ENCODE measurements at places on chromosomes 12 and 14.

DNA sequence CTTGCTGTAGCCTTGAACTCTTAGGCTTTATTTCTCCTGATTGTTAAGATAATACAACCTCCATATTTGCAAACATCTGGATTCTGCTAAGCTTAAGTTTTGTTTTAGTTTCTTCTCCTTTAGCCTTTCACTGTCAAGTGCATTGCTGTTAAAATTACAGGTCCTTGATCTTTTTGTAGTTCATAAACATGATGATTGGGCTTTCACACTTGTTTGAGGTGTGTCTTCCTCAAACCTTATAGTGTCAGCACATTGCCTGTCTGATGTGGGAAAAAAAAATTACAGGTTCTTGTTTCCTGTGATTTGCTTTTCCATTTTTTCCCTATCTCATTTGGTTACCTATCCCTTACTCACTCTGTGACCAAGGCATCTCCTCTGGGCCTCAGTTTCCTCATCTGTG is 59.2 kb downstream of the BICDL1 start:
- DNase-seq, result no peak

GRCh38 chr14:101249676-101250036 is 311.6 kb upstream of the DIO3 start:
- no peak for DNase-seq

DNA sequence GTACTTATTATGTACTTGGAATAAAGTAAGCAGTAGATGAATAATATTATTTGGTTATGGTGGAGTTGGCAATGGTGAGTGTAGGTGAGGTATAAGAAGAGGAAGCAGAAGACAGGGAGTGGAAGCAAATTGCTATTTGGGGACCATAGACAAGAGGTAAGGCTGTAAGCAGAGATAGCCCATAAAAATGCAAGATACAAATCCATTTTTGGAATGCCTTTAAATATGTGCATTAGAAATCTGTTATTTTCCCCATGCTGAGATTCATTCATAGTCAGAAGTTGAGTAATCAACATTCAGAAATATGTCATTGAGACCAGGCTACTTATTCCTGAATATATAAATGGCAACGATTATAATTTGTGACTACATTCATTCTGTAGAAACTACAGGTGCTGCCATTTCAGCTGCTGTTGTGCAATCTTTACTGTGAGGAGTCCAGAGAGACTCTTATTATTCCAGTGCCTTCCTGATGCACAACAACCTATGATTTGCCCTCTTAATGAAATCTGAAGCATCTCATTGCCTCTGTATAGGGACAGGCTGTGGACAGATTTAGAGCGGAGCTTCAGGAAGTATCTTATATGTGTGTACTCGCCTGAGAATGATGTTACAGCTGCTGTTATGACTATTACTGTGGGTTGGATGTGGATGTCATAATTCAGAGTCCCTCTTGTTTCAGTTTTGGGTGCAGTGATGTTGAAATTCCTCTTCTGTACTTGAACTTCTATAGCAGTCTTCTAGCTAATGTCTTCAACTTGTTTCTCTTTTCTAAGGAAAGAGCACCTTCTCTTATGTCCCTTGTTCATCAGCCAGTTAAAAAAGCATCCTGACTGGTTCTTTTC is 173.8 kb downstream of the NAV3 start:
- DNase-seq, result no peak

DNA sequence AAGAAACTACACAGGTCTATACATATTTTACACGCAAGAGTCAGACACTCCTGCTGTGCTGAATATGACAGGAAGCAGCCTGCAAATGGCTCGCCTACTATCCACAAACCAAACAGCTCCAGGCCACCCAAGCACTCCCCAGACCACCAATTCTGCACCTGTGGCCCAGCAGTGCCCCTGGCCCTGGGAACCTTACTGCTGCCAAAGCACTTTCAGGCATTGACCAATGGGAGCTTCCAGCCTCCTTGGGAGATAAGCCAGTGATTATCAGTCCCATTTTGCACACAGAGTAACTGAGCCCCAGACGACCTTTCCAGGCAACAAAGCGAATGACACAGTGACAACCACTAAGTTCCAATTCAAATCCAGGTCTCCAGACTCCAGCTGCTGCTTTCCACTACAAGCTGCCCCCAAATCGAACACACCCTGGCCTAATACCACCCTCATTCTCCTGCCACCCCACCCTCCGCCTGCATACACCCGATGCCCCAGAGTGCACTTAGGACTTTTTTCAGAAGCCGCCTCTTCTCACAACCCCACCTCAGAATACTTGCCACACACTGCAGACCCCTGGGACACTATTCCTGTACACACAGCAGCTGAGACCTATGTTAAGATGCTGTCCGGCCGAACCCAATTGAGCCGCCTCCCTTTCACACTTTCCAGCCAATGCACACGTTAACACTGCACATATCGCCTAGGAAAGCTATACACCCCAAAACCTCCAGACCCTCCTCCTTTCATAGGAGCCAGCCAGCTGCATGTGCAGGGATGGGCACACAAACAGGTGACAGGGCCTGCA is 126.1 kb upstream of the PRMT8 start:
- DNase-seq, result no peak

GRCh38 chr14:61564618-61565091 is 130.7 kb upstream of the HIF1A start:
- no peak for DNase-seq
